ENCODE measurements at places on chromosomes 4 and X.

DNA sequence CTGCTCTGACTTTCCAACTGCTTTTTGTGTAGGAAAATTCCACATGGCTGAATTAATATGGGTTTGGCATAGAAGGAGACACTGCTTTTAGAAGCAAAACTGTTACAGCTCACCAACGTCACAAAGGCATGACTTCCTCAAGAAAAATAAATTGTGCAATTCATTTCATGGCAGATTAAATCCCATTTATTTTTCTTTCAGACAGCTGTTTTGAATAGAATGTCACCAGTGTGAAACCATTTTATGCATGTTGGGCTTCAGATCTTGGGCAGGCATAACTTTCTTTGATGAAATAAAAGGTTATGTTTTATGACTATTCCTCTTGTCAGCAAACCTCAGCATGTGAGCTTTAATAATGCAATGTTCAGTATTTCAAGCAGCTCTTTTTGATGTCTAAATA is 542.8 kb downstream of the GALNTL6 start:
- no peak for DNase-seq

DNA sequence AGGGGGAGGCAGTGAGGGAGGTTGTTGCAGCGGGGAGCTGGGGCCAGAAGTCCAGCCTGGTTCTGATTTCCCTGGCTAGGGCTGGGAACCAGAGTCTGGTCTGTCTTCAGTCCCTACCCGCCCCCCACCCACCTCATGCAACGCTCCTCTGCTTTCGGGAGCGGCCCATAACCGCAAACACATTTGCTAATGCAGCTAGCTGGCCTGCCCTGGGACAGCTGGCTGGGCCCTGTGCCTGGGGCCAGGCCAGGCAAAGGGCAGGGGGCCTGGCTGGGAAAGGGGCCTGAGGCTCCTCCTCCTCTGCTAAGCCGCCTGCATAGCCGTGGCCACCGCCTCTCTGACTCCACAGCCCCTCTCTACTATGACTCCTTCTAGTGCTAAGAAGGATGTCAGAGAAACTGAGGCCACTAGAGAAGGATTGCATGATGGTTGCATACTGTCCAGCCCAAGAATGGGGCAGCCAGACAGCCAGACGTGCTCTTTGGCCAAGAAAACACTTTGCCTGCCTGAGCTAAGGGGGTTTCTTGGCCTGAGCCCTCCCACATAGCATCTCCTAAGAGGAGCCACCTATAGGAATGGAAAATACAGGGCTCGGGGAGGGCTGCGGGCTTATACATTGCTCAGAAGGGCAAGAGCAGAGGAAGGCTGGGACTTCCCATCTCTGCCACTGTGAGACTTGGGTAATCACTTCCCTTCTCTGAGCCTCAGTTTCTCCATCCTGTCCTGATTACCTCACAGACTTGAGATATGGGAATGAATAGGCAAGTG is 76.9 kb downstream of the PJA1 start:
- no peak for DNase-seq

DNA sequence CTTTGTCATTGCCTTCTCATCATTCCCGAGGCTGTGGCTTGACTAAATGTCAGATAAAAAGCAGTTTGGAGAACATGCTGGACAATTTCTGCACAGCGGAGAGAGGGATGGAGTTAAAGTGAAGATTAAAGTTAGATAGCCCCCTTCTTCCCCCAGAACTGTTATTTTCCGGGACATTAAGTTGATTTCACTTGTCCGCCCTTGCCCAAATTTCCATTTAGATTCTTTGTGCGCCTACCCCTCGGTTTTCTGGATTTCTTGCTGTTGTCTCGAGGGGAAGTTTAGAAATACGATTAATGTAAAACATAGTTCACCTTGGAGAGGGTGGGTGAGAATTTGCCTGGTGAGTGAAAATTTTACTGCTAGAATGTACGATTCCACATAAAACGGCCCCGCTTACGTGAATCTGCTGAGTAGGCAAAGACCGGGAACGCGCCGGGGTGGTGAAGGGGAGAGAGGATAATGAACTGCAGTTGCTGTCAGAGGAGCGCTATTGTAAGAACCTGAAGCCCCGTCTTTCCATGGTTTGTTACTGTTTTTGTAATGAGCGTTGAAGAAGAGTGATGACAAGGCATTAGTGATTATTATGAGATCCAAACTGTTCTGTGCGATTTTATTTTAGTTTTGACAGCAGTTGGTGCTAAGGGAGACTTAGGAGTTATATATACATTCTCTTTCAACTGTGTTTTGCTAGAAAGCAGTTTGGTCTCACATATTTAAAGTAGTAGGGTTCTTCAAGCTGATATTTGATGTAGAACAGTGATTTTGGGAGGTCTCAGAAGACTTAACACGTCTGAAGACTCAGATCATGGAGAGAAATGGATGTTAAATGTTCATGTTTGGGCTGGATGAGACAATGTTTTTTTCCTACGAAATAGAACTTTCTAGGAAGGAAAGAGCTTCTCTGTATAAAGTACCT is 73.0 kb downstream of the AFF1 start:
- no peak for DNase-seq

GRCh38 chr4:84977396-84977795 is 10.9 kb upstream of the WDFY3 start:
- no peak for DNase-seq

DNA sequence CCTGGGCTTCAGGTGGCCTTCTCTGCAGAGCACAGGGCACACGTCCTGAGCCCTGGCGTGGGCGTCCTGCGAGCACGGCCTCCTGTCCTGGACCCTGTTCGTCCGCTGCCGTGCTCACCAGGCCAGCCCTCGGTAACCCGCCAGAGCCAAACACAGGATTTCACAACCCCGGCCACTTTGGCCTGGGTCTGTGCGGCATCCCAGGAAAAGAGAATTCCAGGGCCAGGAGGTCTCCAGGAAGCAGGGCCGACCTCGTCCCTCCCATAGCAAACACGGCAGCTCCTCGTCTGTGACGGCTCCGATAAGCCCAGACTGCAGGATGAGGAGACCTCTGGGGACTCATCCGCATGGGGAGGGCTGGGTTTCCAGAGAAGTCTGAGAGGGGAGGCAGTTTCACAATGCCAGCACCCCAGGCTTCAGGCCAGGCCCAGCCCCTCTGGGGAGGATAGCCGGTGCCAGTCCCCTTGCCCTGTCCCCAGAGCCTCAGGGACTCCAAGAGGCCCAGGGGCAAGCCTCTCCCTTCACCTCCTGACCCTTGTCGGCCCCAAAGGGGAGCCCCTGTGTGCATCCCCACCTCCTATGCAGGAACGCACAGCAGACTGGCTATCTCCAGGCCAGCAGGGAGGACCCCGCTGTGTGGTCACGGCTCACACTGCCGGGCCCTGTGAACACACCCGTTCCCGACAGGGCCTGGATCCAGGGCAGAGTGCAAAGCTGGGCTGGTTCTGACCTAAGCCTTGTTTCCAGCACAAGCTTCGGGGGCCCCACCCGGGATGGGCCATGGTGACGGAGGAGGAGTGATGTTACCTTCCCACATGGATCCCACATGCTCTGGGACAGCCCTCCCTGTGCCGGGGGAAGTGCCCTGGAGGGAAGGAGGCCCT is 22.3 kb upstream of the HTRA3 start:
- DNase-seq, result no peak

- DNase-seq, result no peak
Observed at GRCh38 chr4:4259484-4260100, 11.6 kb upstream of the TMEM128 start.

Measured in activated naive CD8-positive, alpha-beta T cell treated with anti-CD3 and anti-CD28 coated beads, Interleukin-2, amount 50 U/mL, for 16 hours (primary cell).